ENCODE measurements at places on chromosomes 16 and 17. TPM values are rescaled to one million over a fixed set of nuclear protein-coding genes. Genes with fewer than 3 reads are reported as not detected.

DNA sequence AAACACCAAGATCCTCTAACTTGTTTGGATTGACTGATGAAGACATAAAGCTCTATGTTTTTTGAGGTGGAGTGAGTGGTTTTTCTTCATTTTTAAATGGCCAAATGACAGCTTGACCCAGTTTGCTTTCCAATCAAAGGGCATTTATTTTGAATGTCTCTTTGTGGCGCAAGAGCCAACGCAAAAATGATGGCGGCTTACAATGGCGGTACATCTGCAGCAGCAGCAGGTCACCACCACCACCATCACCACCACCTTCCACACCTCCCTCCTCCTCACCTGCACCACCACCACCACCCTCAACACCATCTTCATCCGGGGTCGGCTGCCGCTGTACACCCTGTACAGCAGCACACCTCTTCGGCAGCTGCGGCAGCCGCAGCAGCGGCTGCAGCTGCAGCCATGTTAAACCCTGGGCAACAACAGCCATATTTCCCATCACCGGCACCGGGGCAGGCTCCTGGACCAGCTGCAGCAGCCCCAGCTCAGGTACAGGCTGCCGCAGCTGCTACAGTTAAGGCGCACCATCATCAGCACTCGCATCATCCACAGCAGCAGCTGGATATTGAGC, 329 bp downstream of the NLK start:
- peak overlapping the region; percentile 82 for H3K27ac ChIP-seq
- H3K36me3 ChIP-seq: no peaks in the 10 kb centered on the region
- no peaks in the 10 kb centered on the region for H3K27me3 ChIP-seq
- H3K4me3 ChIP-seq: peak overlapping the region; percentile 84
- peaks cover 54% of the 10 kb centered on the region for H3K4me1 ChIP-seq
- DNase-seq: no peak

- H3K36me3 ChIP-seq: peaks cover 6% of the 10 kb centered on the region
- DNase-seq: no peak
- H3K4me1 ChIP-seq: peaks cover 45% of the 10 kb centered on the region
- H3K27me3 ChIP-seq: no peaks in the 10 kb centered on the region
- H3K27ac ChIP-seq: peak overlapping the region; percentile 98
- H3K4me3 ChIP-seq: peak overlapping the region; percentile 88
Measured at GRCh38 chr17:68249354-68249765, 1.5 kb downstream of the AMZ2 start.

- H3K27me3 ChIP-seq: no peaks in the 10 kb centered on the region
- DNase-seq: no peak
- peak overlapping the region; percentile 71 for H3K27ac ChIP-seq
- H3K36me3 ChIP-seq: no peaks in the 10 kb centered on the region
Measured at GRCh38 chr17:80425835-80426426, 11.0 kb downstream of the ENDOV start.

DNA sequence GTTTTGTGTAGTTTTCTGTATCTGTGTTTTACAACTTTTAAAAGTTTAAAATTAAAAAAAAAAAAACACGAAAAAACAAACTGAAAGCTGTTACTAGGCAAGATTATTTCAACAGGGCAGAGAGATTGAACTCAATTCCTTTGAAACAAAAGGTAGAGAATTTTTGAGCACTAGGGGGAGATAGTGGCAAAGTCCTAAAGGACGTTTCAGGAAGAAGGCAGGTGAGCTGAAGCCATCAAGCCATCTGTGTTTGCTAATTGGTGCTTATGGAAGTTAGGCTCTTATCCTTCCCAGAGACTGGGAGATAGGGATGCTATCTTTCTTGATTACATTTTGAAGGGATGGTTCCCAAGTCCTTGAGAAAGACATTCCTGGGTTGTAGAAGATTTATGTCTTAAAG, 70.6 kb upstream of the CLEC3A start:
- H3K36me3 ChIP-seq: no peaks in the 10 kb centered on the region
- no peak overlapping the region for H3K4me3 ChIP-seq
- H3K27me3 ChIP-seq: peaks cover 9% of the 10 kb centered on the region

GRCh38 chr17:54455251-54455868, 445.3 kb upstream of the TOM1L1 start:
- H3K27ac ChIP-seq: no peak overlapping the region
- no peaks in the 10 kb centered on the region for H3K4me1 ChIP-seq
- DNase-seq: no peak
- no peak overlapping the region for H3K4me3 ChIP-seq
- H3K36me3 ChIP-seq: peaks cover 14% of the 10 kb centered on the region

DNA sequence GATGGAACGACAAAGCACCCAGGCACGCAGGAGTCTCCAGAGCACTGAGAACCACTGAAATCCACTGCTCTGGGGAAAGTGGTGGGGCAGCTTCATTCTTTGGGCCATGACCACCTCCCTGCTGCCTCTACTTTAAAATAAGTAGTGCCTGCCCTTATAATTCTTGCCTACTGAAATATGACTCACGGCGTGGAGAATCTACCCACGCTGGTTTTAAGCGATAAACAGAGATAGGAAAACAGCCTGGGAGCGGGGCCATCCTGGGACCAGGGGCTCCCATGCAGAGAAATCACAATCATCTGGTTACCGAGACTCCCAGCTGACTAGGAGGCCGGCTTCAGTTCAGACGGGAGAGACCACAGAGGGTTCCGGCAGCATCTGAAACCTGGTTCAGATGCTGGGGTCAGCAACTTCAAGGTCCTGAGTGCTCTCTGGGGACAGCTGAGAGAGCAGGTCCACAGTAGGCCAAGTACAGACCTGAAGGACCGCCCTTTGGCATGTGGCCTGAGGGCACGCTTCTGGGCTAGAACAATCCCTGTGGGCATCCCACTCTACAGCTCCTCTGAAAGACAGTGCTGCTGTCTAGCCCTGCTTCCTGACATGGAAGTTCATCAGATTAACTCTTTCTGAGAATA, 8.6 kb upstream of the DHRS13 start:
- H3K27ac ChIP-seq: no peak overlapping the region
- H3K4me3 ChIP-seq: no peak overlapping the region
- peaks cover 9% of the 10 kb centered on the region for H3K4me1 ChIP-seq
- peaks cover 19% of the 10 kb centered on the region for H3K36me3 ChIP-seq

DNA sequence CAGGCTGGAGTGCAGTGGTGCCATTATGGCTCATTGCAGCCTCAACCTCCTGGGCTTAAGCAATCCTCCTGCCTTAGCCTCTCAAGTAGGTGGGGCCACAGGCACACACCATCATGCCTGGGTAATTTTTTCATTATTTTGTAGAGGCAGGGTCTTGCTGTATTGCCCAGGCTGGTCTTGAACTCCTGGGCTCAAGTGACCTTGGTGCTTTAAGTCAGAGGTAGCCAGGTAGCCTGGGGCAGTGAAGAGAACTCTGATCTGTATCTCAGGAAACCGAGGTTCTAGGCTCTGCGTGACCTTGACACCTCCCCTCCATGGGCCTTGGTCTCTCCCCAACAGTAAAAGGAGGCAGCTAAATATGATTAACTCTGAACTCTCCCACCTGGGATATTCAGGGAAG, 3.4 kb downstream of the CTF1 start:
- no peak overlapping the region for H3K4me3 ChIP-seq
- H3K27me3 ChIP-seq: no peaks in the 10 kb centered on the region
- H3K27ac ChIP-seq: no peak overlapping the region

DNA sequence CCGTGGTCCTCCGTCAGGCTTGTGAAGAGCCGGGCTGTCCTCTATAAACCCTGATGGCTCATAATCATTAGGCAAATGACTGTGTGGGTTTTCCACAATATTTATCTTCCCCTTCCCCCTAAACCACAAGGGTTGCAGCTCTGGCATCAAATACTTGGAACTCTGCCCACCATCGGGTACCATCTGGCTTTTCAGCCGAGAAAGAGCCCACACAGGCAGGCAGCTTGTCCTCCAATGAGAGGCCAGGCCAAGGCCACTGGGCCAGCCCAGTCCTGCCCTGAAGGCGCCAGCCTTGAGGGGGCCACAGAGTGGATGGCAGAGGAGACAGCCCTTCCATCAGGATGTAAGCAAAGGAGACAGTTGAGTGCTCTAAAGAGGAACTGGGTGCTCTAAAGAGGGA, 31.8 kb upstream of the NAT9 start:
- no peaks in the 10 kb centered on the region for H3K27me3 ChIP-seq
- DNase-seq: no peak
- H3K4me3 ChIP-seq: no peak overlapping the region
- H3K36me3 ChIP-seq: no peaks in the 10 kb centered on the region

- H3K4me3 ChIP-seq: no peak overlapping the region
- H3K27me3 ChIP-seq: peaks cover 11% of the 10 kb centered on the region
- DNase-seq: no peak
- no peaks in the 10 kb centered on the region for H3K36me3 ChIP-seq
Measured at GRCh38 chr17:59494757-59495368, 70.5 kb upstream of the DHX40 start.

GRCh38 chr16:85448557-85449190, 164.4 kb upstream of the GSE1 start:
- H3K4me1 ChIP-seq: peaks cover 9% of the 10 kb centered on the region
- H3K4me3 ChIP-seq: no peak overlapping the region
- H3K36me3 ChIP-seq: no peaks in the 10 kb centered on the region
- no peak for DNase-seq
- no peak overlapping the region for H3K27ac ChIP-seq

DNA sequence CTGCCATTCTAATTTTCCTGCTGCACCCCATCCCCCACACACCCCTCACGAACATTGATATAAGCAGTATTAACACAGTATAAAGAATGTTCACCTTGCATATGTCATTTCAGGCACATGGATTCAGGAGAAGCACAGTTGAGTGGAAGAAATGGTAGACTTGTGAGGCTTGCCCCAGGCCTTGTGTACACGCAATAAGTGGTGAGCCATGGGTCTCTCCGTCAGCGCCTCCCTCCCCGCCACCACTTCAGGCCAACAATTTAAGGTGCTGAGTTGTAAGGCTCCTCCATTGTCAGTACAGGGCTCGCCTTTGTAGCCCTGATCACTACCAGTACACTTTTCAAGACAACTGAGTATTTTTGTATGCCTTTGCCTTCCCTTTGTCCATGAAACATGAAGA, 12.2 kb upstream of the CLEC18C start:
- peak overlapping the region; percentile 16 for H3K27ac ChIP-seq
- H3K36me3 ChIP-seq: peaks cover 14% of the 10 kb centered on the region
- DNase-seq: peak; percentile 57
- H3K4me1 ChIP-seq: peaks cover 3% of the 10 kb centered on the region

DNA sequence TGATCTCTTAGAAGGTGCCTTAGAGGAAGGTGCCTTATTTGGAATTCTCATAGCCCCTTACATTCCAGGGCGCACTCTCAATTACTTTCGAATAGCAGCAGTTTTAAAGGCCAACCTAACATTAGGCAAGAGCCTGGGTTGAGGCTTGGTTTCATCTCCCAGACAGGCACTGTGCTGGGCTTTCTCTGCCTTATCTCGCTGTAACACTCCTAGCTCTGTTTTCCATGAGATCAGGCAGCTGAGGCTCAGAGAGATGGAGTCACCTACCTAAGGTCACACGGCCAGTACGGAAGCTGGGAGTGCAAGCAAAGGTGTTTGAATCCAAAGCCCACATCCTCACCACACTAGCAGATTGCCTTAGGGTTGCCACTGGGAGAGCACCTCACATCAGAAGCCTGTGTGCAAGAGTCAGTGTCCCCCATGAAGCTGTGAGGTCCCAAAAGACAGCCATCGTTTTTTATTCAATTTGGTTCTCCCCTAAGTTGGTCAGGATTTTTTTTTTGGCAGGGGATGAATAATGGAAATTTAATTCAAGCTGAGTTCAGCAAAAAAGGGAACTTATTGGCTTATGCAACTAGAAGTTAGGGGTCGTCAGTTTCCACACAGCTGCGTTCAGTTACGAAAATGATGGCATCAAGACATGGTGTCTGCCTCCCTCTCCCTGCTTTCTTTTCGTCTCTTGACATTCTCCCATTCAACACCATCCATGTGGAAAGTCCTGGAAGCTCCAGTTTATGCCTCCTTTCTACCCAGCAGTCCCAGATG, 206.4 kb downstream of the KATNIP start:
- DNase-seq: no peak
- H3K27me3 ChIP-seq: no peaks in the 10 kb centered on the region
- H3K27ac ChIP-seq: no peak overlapping the region
- H3K4me3 ChIP-seq: no peak overlapping the region
- peaks cover 11% of the 10 kb centered on the region for H3K4me1 ChIP-seq
- H3K36me3 ChIP-seq: no peaks in the 10 kb centered on the region

The TMEM88 gene
- total RNA-seq: 2.7 TPM

The SNX20 gene
- total RNA-seq: 38.4 TPM

The ABCA10 gene
- 4.7 TPM for total RNA-seq

The DNAI2 gene
- total RNA-seq: not detected

The CDH8 gene
- 1.2 TPM for total RNA-seq

The ZNF594 gene
- total RNA-seq: 19.7 TPM

The WFDC1 gene
- total RNA-seq: not detected

The SLC52A1 gene
- total RNA-seq: not detected

All from natural killer cell treated with Interleukin-12 subunit alpha and Interleukin-12 subunit beta and Interleukin-15 and Interleukin-18, amount 100 ng/mL, for 72 hours (primary cell).